Activated effector memory CD4-positive, alpha-beta T cell treated with Interleukin-2 at 50 U/mL for 16 hours (primary cell): ENCODE measurements at places on chromosomes 3 and 15.
A peak's percentile ranks its signal among the peaks of the same experiment; 100 is the strongest.

DNA sequence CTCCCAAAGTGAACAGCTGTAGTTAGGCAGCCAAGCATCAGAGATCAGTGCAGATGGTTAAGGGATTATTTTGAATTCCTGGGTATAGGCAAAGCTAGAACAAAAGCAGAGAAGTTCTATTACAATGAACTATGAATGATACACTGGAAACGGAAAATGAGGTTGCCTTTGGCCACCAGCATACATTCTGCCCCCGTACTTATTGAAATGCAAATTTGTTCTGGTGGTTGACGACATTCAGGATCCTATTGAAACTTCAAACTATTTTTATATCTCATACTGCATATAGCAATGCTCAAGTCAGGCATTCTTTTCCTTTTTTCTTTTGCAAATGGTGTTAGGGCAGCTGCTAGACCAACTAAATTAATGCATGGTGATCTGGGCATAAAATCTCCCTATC lies 61.7 kb downstream of the SLC12A1 start:
- DNase-seq = no peak

GRCh38 chr3:45915518-45916231 lies 27.6 kb upstream of the CXCR6 start:
- DNase-seq = peak; percentile 71

GRCh38 chr15:78000091-78000926 lies 77.2 kb downstream of the TBC1D2B start:
- peak; percentile 63 for DNase-seq

DNA sequence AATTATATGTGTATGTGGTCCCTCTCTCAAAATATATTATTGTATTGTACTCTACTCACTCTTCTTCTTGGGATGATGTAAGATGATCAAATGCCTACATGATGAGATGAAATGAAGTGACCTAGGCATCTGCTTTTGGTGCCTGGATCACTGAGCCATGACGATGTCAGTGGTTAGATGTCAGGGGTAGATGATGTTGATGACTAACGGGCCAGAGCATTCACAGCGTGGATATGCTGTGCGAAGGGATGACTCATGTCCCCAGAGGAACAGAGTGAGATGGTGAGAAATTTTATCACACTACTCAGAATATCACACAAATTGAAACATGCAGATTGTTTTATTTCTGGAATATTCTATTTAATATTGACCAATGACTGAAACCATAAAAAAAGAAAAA lies 233.9 kb upstream of the CADM2 start:
- no peak for DNase-seq

DNA sequence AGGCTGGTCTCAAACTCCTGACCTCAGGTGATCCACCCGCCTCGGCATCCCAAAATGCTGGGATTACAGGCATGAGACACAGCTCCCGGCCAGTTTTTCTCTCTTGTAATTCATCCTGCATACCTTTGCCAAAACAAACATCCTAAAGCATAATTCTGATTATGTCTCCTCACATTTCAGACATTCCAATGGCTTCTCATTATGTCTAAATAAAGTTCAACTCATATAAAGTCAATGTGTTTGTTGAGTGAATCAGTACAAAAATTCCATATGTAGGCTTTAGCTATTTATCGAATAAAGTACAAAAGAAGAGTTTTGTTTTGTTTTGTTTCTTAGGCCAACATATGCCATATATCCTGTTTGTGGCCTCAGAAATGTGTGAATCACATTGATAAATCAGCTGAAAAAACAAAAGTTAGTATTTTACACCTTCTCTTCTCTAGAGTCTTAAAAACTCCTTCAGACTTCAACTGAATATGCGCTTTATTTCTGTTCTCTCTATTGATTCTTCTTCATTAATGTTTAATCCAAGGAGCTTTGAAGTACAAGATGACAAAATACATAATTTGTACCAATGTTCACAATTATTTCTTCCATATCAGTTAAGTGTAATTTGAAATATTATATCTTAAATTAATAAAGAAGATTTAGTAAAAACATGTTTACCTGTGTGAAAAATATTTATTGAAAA lies 165.8 kb downstream of the MECOM start:
- no peak for DNase-seq
